Motor neuron (in vitro differentiated cells): ENCODE measurements at places on chromosomes 13 and 19. TPM values are rescaled to one million over a fixed set of nuclear protein-coding genes. Genes with fewer than 3 reads are reported as not detected.

DNA sequence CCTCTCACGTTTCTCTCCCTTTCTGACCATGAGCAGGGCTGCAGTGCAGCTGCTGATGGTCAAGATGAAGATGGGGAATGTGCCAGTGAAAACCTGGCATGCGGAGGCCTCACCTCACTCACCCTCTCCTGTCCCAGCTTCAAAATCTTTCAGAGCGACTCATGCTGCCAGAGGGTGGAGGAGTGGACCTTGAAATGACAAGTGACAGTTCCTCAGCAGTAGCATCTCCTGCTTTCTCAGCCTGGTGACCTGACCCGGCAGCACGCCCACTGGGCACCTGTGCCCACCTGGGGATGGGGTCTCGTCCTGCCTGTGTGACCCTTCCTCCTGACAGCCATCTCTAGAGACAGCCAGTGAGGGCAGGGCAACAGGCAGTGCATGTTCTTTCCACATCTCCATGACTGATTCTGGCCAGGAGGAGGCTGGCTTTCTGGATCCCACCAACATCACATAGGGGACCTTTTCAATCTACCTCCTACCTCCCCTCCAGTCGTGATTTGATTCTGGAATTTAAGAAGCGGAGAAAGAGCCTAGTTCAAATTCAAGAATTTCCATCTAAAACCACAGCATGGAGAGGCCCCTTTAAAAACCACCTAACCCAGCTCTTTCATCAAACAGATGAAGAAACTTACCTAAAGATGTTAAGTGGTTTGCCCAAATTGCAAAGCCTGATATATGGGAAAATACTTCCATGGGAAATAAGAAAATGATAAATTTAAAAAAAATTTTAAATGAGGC, 45.8 kb downstream of the RFX2 start:
- no peak for ATAC-seq

Gene ZNF264
- 9.7 and 16.1 TPM in 2 replicates for total RNA-seq

Gene ZNF471
- 3.5 and 4.4 TPM in 2 replicates for total RNA-seq

DNA sequence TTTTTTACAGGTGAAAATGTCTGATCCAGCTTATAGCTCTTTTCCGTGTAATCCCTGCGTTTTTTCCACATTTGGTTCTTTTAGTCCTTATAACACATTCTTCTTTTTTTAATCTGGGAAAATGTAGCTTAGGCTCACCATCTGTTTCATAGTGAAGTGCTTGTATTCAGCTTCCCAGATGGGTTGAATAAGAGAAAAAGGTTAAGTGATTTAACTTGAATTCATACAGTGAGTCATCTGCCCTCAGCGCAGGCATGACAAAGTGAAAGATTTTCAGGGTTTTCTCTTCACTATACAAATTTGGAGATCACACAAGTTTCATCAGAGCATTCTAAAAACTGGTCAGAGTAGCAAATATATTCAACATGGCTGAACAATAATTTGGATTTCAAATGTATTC, 224.8 kb downstream of the SPRY2 start:
- ATAC-seq, result peak; percentile 98

Gene POLR2I
- 120 and 141 TPM in 2 replicates for total RNA-seq

- ATAC-seq, result no peak
Observed at GRCh38 chr13:76672420-76672819, 213.8 kb downstream of the KCTD12 start.

DNA sequence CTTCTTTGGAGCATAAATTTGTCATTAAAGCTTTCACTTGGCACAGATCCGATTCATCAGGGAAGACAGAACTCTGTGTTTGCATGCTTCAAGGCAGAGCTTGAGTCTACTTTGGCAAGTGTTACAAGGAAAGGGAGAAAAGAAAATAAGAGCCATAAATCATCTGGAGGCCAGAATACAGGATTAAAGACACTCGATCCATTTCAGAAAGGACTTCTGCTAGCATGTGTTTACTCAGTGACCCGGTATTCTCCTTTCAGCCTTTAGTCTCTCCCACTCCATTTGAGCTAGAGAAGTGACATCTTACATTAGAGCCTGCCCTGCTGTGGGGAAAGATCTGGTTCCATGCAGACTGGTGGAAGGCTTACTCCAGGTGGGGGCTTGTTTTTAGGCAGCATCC, 306.4 kb downstream of the KLF5 start:
- no peak for ATAC-seq

- peak; percentile 96 for ATAC-seq
Observed at GRCh38 chr19:12333162-12334159, at the start of gene ZNF563. Gene ZNF563, minus strand, starts transcription at chr19:12333633. Its CDS starts 151 bp downstream, at chr19:12333482.

Gene FUT1
- 2.2 and 3.7 TPM in 2 replicates for total RNA-seq

DNA sequence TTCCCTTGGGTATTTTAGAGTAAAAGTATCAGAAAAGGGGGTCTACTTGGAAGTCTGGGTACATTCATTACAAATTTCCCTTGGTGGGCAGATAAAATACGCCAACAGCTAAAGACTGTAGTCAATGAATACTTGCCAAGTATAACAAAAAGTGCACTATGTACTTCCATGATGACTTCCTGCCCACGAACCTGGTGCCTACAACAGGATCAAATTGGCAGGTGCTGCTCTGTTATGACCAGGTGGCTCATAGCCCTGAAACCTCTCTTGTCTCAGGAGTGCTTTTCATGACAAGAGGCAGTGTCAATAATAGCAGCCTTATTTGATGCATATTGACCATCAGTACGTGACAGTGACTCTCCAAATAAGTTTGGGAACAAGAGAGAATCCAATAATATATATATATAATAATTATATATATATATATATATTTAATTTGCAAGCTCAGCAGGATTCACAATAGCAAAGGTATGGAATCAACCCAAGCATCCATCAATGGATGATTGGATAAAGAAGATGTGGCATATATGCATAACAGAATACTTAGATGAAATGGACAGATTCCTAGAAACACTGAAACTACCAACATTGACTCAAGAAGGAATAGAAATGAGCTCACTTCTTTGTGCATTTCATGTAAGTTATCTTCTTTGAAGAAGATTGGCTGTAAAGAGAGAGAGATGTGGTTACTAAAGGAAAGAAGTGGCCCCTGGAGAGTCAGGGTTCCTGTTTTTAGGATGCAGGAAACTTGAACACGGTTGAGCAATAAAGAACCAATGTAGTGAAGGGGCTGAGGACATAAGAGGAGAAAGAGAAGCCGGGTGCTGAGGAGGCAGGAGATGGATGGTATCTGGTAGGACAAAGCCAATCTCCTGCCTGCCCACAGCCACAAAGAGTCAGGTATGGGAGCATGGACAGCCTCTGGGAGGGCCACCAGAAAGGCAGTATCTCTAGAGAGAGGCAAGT, 52.0 kb upstream of the GTF2F2 start:
- ATAC-seq, result no peak

DNA sequence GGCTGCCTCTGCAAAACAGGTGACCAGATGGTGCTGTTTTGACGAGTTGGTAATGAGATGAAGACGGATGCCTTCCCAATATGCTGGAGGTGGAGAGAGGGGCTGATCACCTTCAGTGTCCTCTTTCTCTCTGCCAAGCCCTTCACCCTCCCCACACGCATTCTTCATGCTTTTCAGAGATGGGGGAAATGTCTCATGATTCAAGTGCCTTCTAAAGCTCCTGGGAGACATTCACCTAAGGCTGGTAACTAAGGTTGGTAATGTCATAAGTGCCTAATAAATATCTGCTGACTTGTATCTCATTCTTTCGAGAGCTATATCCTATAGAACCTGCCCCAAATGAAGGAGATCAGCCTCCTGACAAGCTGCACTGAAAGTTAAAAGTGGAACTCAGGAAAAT, 86.2 kb upstream of the MBNL2 start:
- ATAC-seq, result peak; percentile 40

- ATAC-seq, result peak; percentile 2
Observed at GRCh38 chr19:45995715-45996385, 583 bp downstream of the CCDC61 start.

- ATAC-seq, result no peak
Observed at GRCh38 chr13:66971004-66971403, 259.1 kb downstream of the PCDH9 start.

DNA sequence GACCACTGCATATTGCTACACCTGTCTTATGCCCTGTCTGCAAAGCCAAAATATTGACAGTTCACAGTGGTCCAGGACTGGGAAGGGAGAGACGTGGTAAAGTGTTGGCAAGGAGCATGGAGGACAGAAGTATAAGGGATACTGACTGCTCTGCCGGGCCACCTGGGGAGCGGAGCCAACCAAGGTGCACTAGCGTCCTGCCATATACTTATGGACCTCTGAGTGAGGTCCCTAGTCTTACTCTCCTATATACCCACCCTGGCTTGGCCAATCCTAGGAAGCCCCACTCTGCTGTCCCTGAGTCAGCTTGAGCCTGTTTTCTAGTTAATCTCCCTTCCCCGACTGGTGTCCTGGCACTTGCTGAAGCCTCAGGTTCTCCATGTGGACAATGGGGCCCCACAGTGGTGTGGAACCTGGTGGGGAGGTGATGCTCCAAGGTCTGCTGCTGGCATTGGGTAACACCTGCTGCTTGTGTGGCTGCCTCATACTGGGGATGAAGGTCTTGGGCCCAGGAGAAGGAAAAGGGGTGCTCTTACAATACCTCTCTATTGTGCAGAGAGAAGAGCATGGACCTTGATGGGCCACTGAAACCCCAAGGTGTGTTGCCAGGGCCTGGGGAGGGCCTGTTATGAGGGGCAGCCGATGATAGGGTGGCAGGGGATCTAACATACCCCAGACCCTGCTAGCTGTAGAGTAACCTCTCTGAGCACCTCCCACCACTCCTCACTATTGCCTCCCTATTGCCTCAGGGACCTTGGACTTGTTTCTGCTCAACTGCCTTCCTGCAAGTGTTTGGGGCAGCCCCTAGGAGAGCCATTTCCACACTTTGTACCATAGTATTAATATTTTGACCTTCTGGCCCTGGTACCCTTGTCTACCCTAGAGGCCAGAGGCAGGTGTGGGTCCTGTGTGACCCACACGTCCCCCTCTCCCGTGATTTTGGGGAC, 6.7 kb upstream of the TRIM28 start:
- no peak for ATAC-seq

- ATAC-seq, result no peak
Observed at GRCh38 chr19:12843999-12844732, 5.9 kb downstream of the MAST1 start.

DNA sequence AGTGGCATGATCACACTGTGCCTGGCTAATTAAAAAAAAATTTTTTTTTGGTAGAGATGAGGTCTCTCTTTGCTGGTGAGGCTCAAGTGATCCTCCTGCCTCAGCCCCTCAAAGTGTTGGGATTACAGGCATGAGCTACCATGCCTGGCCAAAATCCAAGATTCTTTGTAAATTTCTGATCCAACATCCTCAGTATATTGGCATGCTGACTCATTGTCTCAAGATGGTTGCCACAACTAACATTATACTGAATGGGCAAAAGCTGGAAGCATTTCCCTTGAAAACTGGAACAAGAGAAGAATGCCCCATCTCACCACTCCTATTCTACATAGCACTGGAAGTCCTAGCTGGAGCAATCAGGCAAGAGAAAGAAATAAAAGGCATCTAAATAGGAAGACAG, 100.0 kb downstream of the KLF5 start:
- ATAC-seq, result no peak

Gene ZNF548
- total RNA-seq, result 30.7 and 32.1 TPM in 2 replicates

DNA sequence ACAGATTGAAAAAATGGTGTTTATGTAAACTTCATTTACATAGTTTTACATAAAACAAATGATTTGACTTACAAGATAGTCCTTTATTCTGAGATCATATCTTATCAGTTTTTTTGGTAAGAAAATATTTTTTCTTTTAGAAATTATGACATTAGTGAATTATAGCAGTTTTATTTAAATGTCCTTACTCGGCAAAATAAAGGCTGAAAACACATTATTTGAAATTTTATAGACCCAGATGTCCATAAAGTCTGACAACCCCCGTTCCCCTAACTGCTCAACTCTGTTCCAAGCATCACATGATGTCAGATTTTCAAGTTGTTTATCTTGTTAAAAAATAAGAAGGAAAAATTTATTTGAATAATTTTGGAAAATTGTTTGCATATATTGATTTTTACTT, 46.7 kb upstream of the RFC3 start:
- ATAC-seq, result no peak

Gene SIGLEC5
- not detected in 2 replicates for total RNA-seq

DNA sequence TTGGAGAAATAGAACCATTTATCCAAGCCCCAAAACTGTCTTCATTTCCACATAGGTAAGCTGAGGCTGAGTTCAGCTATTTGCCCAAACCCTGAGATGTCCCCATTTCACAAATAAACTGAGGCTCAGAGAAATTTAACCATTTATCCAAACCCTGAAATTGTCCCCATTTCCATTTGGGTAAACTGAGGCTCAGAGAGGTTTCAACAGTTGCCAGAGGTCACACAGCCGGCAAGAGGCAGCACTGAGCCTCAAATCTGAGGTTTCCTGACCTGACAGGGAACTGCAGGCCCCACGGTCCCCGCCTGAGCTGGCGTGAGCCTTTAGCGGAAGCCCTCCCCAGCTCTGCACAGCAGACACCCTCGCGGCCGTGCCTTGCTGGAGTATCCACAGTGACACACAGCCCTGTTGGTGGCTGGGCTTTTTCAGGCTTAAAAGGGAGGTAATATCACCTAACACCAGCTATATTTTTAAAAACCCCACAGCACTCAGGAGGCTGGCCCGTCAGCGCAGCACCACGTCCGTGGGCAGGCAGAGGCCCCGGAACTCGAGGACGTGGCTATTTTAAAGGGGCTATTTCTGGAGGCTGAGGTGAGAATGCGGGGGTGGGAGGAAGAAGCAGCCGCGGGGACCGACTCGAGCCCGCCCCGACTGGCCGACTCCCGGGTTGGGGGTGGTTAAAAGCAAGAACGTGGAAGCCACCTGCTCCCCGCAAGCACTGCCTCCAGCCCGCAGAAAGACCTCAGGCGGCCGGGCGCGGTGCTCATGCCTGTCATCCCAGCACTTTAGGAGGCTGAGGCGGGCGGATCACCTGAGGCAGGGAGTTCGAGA, 18.5 kb downstream of the PTPRS start:
- no peak for ATAC-seq

Gene KPTN
- total RNA-seq, result 5.5 and 7.8 TPM in 2 replicates

- ATAC-seq, result peak; percentile 38
Observed at GRCh38 chr13:99657848-99658260, 156.6 kb downstream of the TM9SF2 start.

Gene ELF1
- total RNA-seq, result 21.3 and 23.0 TPM in 2 replicates

- ATAC-seq, result no peak
Observed at GRCh38 chr19:1151037-1151724, 22.9 kb downstream of the SBNO2 start.

Gene ADGRE2
- total RNA-seq, result 2.9 and 3.7 TPM in 2 replicates

DNA sequence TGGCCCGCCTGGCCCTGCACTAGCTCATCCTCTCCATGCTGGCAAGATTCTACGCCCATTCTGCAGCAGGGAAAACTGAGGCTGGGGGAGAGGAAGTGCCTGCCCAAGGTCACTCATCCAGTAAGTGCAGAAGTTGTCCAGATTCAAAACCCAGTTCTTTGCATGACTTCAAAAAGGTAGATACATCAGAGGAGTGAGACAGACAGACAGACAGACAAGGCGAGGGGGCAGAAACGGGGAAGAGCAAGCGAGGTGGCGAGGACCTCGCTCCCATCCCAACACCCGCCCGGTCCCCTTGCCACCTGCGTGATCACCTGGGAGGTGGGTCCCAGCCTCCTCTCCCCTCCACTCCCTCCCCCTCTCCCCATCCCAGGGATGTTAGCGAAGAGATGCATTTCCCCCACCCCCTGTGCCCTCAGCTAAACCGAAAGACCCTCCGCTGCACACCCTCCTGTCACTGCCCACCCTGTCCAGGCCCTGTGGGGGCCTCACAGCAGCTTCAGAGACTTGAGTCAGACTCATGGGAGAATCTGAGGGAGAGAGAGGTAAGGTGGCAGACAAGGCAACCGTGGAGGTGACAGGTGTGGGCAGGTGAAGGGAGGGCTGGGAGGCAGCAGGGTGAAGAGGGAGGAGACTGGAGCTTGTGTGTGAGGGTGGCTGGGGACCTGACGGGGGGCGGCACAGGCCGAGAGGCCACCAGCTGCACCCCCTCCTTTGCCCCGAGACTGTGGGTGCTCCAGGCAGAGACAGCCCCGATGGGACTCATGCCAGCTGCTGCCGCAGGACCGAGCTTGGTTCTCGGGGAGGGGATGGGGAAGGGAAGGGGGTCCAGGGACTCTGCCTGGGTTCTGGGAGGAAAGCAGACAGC, 18.9 kb downstream of the LRRC4B start:
- no peak for ATAC-seq
